ENCODE measurements at places on chromosomes 3 and 15. TPM values are rescaled to one million over a fixed set of nuclear protein-coding genes. Genes with fewer than 3 reads are reported as not detected.

NEDD4 gene
- polyA plus RNA-seq = 12.9 TPM

DNA sequence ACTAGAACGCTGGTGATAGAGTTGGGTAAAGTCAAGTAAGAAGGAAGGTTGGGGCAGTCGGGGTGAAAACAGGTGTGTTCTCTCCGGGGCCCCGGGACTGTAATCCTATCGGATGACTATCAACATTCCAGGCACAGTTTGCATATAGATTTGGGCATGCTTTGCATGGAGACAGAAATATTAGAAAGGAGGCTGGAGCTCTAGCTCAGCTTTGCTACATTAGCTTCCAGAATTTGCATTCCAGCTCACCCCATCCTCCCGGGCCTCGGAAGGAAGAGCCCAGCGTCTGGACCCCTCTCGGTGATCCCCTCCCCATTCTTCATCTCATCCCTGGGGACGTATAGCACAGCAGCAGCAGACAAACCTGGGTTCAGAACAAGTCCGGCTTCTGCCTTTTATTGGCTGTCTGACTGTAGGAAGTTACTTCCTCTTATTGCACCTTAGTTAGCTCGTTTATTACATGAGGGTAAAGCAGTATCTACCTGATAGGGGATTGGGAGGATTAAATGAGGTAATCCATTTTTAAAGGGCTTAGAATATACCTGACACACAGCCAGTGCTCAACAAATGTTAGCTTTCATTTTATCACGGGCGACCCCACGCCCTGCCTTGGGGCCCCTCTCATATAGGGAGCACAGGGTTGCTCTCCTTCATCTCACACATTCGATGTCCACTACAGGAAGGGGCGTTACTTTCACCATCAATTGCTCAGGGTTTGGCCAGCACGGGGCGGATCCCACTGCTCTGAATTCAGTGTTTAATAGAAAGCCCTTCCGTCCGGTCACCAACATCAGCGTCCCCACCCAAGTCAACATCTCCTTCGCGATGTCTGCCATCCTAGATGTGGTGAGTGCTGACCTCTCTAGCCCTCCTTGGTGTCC is 3.2 kb downstream of the HTR3E start:
- H3K4me3 ChIP-seq = no peak overlapping the region
- no peaks in the 10 kb centered on the region for H3K27me3 ChIP-seq
- no peak for DNase-seq
- no peaks in the 10 kb centered on the region for H3K36me3 ChIP-seq
- no peak overlapping the region for H3K27ac ChIP-seq

GRCh38 chr3:188827576-188827975 is 344.2 kb upstream of the TPRG1 start:
- H3K36me3 ChIP-seq = no peaks in the 10 kb centered on the region
- DNase-seq = no peak
- H3K4me1 ChIP-seq = peaks cover 6% of the 10 kb centered on the region
- H3K27me3 ChIP-seq = no peaks in the 10 kb centered on the region

- no peak for DNase-seq
- H3K4me1 ChIP-seq = peaks cover 12% of the 10 kb centered on the region
- H3K36me3 ChIP-seq = no peaks in the 10 kb centered on the region
- H3K27ac ChIP-seq = peak overlapping the region; percentile 67
- H3K4me3 ChIP-seq = no peak overlapping the region
- H3K27me3 ChIP-seq = no peaks in the 10 kb centered on the region
These were observed 21.0 kb downstream of the SLCO2A1 start for GRCh38 chr3:134008630-134009156.

TLR9 gene
- polyA plus RNA-seq = not detected

- no peak overlapping the region for H3K27ac ChIP-seq
- H3K27me3 ChIP-seq = no peaks in the 10 kb centered on the region
- H3K4me3 ChIP-seq = no peak overlapping the region
- H3K36me3 ChIP-seq = peaks cover 29% of the 10 kb centered on the region
- DNase-seq = no peak
These were observed 82.5 kb downstream of the ADAM10 start for GRCh38 chr15:58666957-58667356.

PPP1R14D gene
- not detected for polyA plus RNA-seq

DNA sequence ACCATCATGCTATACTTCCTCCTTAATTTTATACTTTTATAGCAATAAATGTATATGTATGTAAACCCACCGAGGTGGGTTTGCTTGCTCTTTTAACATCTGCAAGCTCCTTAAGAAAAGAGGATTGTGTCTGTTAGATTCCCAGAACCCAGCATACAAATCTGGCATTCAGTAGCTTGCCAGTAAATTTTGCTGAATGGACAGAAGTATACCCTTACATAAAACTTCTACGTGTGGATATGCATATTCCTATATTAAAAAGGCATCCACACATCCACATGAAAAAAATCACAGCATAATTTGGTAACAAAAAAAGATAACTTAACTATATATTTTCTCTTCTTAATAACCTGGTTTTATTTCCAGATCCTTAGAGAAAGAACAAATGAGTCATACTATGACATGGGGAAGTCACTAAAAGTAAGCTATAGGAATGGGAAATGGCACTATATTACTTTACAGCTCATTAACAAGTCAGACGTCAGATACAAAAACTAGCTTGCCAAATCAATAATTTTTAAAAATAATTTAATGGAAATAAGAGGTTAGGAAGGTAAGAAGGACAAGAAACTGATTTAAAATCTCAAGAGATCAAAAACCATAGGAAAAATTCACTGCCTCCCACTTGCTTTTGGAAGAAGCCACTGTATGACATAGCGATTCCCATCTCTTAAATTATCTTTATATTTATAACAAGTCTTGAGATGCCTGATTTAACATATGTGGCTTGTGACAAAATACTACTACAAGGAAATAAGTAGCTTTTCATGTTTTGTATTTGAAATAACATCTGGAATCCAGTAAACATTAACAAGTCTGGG is 68.7 kb downstream of the SUMF1 start:
- no peak overlapping the region for H3K4me3 ChIP-seq
- DNase-seq = no peak
- H3K27ac ChIP-seq = no peak overlapping the region
- peaks cover 2% of the 10 kb centered on the region for H3K4me1 ChIP-seq

LYZL4 gene
- polyA plus RNA-seq = not detected

DNA sequence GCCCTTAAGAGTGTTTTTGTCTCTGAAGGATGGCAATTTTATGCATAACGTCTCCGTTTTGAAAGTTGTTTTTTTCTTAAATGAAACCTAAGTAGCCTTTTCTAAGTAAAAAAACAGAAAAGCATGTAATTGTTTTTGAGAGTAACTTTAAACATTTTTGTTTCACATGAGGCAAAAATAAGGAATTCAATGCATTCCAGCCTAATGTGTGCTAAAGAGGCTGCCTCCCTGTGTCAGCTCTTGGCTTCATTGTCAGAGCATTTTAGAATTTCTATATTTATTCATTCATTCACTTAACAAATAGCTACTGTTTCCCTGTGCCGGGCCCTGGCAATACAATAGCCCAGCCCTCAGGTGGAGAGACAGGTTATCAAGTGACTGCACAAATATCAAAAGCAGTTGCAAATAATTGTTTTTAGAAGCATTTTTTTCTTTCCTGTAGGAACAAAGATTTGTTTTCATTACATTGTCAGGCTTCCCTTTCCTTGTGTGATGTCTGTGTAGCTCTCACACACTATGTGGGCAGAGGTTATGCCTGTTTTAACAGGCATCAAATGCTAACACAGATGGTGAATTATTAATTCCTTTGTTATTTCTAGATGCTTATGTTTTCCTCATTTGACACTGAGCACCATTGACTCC is 81.9 kb downstream of the CCK start:
- no peak overlapping the region for H3K27ac ChIP-seq
- peaks cover 2% of the 10 kb centered on the region for H3K4me1 ChIP-seq
- H3K36me3 ChIP-seq = no peaks in the 10 kb centered on the region

- no peaks in the 10 kb centered on the region for H3K36me3 ChIP-seq
- no peak for DNase-seq
- H3K4me3 ChIP-seq = no peak overlapping the region
These were observed 75.8 kb upstream of the LEKR1 start for GRCh38 chr3:156750191-156750873.

SLCO2A1 gene
- 5.8 TPM for polyA plus RNA-seq

P2RY12 gene
- polyA plus RNA-seq = not detected

THOC7 gene
- 35.6 TPM for polyA plus RNA-seq

- no peak overlapping the region for H3K4me3 ChIP-seq
- H3K4me1 ChIP-seq = no peaks in the 10 kb centered on the region
- DNase-seq = no peak
- H3K27ac ChIP-seq = no peak overlapping the region
- no peaks in the 10 kb centered on the region for H3K36me3 ChIP-seq
- H3K27me3 ChIP-seq = no peaks in the 10 kb centered on the region
These were observed 27.6 kb upstream of the MYO1E start for GRCh38 chr15:59400103-59400813.

- no peaks in the 10 kb centered on the region for H3K27me3 ChIP-seq
- no peak overlapping the region for H3K27ac ChIP-seq
- no peak for DNase-seq
- peaks cover 15% of the 10 kb centered on the region for H3K4me1 ChIP-seq
- H3K4me3 ChIP-seq = no peak overlapping the region
These were observed 39.7 kb downstream of the NBEAL2 start for GRCh38 chr3:47019201-47019600.

THUMPD3 gene
- polyA plus RNA-seq = 34.2 TPM

- no peaks in the 10 kb centered on the region for H3K27me3 ChIP-seq
- no peak overlapping the region for H3K27ac ChIP-seq
- no peak overlapping the region for H3K4me3 ChIP-seq
- H3K4me1 ChIP-seq = peaks cover 5% of the 10 kb centered on the region
- no peak for DNase-seq
- H3K36me3 ChIP-seq = no peaks in the 10 kb centered on the region
These were observed 5.1 kb downstream of the PPP1R2 start for GRCh38 chr3:195537995-195538394.

- no peak overlapping the region for H3K27ac ChIP-seq
- H3K36me3 ChIP-seq = no peaks in the 10 kb centered on the region
- H3K4me1 ChIP-seq = 0 out of 2 replicates have a peak, but pooled peaks cover 4% of the 10 kb centered on the region
- H3K4me3 ChIP-seq = no peak overlapping the region
- no peaks in the 10 kb centered on the region for H3K27me3 ChIP-seq
- no peak for DNase-seq
These were observed 50.0 kb upstream of the CP start for GRCh38 chr3:149271669-149272068.

SLC2A2 gene
- polyA plus RNA-seq = 0.63 TPM

CFAP91 gene
- 3.7 TPM for polyA plus RNA-seq

GRCh38 chr3:171159822-171160157 is 133.3 kb upstream of the SLC2A2 start:
- H3K36me3 ChIP-seq = peaks cover 51% of the 10 kb centered on the region
- H3K27ac ChIP-seq = no peak overlapping the region
- H3K4me1 ChIP-seq = peaks cover 5% of the 10 kb centered on the region
- H3K4me3 ChIP-seq = no peak overlapping the region

MINAR1 gene
- polyA plus RNA-seq = 0.35 TPM

DNA sequence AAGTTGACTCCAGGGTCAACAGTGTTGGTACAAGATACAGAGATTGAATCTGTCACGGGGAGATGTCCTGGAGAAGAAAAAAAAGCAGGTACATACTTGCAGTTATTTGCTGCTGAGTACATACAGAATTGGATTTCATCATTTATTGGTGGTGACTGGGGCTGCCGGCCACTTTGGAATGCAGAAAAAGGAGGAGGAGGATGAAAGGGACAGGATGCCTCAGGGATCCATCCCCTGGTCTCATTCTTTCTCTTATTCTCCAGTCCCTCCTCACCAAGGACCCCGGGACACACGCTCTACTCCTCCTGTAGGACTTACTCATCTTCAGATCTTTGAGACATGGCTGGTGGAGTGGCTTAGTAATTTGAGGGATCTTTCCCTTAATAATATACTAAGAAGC is 30.0 kb upstream of the MEIS2 start:
- no peaks in the 10 kb centered on the region for H3K36me3 ChIP-seq
- no peak for DNase-seq
- H3K27ac ChIP-seq = no peak overlapping the region
- 0 out of 2 replicates have a peak, but pooled peaks cover 6% of the 10 kb centered on the region for H3K4me1 ChIP-seq
- H3K27me3 ChIP-seq = no peaks in the 10 kb centered on the region
- no peak overlapping the region for H3K4me3 ChIP-seq

DNA sequence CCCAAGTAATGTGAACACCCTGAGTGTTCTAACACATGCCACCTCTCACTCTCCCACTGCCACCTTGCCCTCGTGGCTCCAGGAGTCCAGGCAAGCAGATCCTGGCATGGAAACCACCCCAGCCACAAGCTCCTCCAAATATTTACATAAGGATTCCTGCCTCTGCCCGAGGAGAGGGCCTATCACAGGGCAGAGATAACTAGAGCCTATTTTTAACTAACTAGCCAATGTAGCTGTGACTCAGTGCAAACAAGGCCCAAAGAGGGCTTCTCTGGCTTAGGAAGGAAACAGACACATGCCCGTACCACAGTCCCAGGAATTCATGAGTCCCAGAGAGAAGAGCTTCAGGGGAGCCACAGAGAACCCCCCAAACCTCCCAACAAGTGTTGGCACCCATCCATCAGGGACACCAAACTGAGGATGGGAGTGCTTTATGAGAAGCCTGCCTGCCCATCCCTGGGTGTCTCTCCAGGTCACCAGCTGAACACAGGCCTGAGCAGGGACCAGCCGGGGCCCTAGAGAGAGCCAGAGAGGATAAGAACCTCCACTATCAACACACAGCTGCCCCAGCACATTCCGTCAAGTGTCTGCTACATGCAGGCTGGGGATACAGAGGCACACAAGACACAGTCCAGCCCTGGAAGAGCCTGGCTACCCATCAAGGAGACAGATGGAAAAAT is 9.2 kb downstream of the FYCO1 start:
- H3K36me3 ChIP-seq = peaks cover 7% of the 10 kb centered on the region
- H3K27me3 ChIP-seq = no peaks in the 10 kb centered on the region
- H3K4me3 ChIP-seq = no peak overlapping the region

XIRP1 gene
- not detected for polyA plus RNA-seq

DNA sequence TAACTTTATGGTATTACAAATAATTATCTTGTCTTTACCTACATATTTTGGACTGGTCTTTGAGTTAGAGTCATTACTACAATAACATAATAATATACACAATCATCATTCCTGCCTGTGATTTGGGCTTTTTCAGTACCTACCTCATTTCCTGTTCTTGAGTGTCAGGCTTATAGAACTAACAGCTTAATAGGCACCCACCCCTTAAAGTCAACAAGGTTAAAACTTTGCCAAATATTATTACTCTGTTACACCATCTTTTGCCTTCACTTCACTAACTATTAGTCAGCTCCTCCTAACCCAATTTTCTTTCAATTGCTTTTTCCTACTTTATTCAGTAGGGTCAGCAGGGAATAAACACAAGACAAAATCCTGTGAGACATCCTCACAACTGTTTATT is 488.7 kb upstream of the AGTR1 start:
- H3K4me3 ChIP-seq = no peak overlapping the region
- no peaks in the 10 kb centered on the region for H3K4me1 ChIP-seq
- H3K27ac ChIP-seq = no peak overlapping the region
- no peaks in the 10 kb centered on the region for H3K27me3 ChIP-seq

GRCh38 chr3:4814305-4814903 is 164.8 kb upstream of the BHLHE40 start:
- H3K4me3 ChIP-seq = no peak overlapping the region
- H3K4me1 ChIP-seq = no peaks in the 10 kb centered on the region
- peaks cover 28% of the 10 kb centered on the region for H3K36me3 ChIP-seq
- no peaks in the 10 kb centered on the region for H3K27me3 ChIP-seq
- H3K27ac ChIP-seq = no peak overlapping the region

- H3K4me3 ChIP-seq = no peak overlapping the region
- H3K27ac ChIP-seq = no peak overlapping the region
These were observed 7.4 kb downstream of the RBSN start for GRCh38 chr3:15091575-15091974.

Measured in SK-N-SH (cell line).